ENCODE measurements at places on chromosomes 7 and 10.

GRCh38 chr7:83148776-83149175 is 13.9 kb downstream of the PCLO start:
- no peak for DNase-seq

GRCh38 chr10:8338177-8338766 is 283.8 kb downstream of the GATA3 start:
- DNase-seq: no peak

DNA sequence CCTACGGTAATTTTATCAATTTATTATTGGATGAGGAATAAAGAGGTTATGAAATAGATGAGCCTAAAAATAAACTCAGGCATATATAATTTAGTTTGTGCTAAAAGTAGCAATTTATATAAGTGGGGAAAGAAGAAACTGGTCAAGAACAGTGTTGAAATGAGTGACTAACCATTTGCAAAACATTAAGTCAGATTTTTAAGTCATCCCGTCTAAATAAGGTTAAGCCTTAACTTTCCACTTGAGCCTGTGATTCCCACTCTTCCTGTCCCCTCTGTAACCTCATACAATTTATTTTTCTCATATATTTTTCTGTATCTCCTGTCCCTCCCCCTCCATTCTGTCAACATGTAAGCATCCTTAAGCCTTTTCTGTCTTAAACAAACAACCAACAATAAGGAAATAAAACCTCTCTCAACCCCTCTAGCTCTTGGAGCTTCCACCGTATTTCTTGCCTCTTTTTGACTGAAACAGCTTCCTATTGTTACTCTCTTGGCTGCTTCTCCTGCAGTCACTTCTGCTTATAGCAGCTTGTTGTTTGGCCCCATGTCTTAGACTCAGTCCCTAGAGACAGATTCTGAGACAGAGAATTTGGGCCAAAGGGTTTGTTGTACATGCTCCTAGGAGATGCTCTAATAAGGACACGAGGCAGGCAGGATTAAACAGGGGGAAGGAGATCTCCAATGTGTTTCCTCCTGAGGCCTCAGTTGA is 109.7 kb downstream of the GNAI1 start:
- no peak for DNase-seq

DNA sequence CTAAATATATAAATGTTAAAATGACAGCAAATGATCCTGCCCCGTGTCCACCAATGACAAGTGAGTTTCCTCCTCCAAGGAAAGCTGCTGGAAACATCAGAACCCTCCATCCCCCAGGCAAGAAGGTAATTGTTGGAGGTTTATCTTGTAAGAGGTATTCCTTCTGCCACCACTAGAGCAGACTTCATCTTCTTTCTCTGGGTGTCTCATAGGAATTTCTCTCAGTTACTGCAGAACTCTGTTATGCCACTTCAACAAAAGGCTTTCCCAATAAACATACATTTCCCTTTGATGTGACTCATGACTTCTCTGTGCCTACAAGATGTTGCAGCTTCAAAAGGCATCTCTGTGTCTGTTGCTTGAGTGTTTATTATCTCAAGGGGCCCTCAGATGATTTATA is 279.1 kb downstream of the BMPER start:
- DNase-seq: no peak

- no peak for DNase-seq
Observed at GRCh38 chr7:42693722-42694121, 218.1 kb downstream of the C7orf25 start.

DNA sequence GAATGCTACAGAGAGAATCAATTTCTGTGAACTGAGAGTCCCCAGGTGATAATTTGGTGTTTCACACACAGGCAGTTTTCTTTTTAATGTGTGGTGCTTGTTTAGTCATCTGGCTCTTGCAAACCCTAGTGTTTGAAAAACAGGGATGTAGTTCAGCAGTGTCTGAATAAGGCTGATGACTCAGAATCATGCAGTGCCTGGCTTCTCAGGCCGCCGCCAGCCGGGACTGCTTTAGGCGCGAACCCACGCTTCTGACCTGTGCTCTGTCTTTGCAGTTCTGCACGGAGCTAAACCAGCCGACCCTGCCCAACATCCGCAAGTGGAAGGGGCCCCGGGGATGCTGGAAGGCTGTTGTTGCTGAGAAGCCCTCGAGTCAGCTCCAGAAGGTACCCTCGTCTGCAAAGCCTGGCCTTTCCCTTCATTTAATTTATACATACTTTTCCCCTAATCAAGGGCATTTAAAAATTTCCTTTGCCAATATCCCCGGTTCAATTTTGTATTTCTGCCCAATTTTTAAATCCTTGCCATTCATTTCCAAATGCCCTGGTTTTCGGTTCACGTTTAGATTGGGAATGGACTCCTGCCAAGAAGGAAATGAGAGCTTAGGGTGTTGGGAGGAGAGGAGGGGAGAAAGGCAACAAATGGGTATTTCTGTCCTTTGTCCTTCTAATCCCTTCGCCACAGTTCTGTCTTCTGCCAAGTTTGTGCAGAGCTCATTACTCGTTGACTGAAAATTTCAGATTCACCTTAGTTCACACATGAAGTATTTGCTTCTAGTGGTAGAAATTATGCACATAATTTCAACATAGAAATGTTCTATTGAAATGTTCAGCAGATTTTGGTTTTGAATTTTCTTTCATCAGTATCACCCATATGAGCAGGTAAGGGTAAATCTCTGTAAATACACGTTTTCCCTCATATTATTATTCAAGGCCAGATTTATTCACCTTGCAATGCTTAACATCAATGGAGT is 108.5 kb upstream of the ANLN start:
- no peak for DNase-seq

DNA sequence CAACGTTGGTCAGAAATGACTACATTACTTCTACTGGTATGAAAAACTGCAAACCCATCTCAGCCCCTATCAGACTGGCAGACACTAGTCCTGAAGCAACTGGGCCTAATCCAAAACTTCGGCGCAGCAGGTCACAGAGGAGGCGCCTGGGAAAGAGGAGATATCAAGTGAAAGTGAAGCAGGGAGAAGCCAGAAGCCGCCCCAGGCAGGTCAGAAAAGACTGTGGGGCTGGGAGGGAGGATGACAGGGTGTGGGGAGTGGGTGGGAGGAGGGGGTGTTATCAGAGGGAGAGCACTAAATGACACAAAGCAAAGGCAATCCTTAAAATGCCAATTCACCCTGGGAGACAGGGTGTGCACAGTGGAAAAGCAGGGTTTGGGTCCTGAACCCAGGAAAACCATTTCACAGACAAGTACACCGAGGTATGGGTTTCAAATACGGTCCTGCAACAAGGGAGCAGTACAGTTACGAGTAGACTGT is 731 bp downstream of the CHCHD3 start:
- DNase-seq: no peak

DNA sequence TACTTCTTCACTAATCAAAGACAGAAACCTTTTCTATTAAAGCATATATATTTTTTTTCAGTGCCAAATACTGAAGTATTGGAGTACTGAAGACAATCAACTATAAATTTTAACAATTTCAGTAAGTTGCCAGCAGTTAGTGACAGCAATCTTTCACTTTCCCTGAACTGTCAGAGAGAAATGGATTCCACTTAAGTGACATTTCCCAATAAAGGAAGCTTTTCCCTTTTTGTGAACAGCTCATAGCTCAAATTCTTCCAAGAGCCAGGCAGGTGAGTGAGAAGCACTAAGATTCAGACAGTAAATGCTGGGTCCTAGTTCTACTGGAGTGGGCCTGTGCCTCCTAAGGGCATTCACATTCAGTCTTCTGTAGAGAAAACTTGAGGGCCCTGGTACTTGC is 142.0 kb downstream of the SRPK2 start:
- DNase-seq: no peak

DNA sequence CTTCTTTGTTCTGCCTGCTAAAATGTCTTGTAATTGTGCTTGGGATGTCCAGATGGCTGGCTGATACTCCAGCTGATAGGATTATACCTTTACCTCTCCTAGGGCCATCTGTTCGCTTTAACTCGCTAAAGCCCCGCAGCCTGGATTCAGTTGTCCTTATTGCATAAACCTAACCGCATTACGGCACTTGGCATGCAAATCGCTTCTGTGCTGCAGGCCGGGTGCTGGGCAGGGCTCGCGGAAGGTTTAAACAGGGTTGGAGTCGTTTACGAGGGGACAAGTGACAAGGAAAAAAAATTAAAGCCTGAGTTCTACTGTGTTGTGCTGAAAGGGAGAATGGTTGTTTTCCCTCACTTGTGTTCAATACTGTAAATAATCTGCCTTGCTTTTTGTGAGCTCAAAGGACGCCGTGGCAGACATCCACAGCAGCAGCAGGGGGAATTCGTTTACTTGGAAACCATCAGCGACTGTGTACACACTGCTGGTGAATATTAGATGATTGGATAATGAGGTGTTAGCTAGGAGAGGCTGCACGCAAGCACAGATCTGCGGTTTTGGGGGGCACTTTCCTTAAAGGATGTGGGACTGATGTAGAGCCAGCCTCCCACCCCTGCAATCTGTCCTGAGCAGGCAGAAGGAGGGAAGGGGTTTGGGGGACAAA is 93.0 kb downstream of the EBF3 start:
- DNase-seq: no peak

GRCh38 chr7:45069444-45070253 is 19.1 kb downstream of the NACAD start:
- no peak for DNase-seq

GRCh38 chr10:93478873-93479272 is 3.3 kb downstream of the MYOF start:
- DNase-seq: no peak

DNA sequence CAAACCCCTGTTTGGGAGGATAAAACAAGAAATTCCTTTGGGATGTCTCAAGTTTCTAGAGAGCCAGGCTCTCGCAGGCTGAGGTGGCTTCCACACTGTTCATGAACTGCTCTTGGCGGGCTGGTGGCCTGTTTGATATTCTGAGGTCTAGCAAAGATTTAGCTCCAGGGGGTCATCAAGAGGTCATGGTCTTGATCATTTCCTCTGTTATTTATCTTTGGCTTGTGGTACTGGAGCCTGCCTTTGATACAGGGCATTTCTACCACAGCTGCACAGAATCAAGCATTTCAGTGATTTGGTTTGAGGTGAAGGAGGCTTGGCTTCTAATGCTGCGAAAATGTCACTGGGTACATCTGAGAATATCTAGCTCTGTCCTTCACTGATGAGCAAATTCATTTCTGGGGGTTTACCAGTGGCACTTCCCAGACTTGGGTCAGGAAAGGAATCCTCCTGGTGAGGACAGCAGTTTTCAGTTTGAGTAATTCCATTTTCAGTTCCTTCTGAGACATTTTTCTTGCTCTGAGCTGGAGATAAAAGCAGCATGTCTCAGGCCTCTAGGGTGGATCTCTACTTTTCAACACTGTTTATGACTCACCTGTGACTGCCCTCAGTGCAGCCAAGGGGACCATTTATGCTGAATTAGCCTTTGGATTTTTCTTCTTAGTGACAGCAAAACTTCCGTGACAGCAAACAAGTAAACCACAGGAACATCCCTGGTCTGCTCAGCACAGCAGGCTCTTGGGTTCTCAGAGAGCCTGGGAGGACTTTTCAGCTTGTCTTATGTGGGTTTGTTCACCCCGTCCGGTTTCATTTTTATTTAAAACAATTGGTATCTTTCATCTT is 312.0 kb downstream of the RNLS start:
- no peak for DNase-seq

GRCh38 chr7:29444267-29444666 is 119.4 kb upstream of the PRR15 start:
- no peak for DNase-seq

DNA sequence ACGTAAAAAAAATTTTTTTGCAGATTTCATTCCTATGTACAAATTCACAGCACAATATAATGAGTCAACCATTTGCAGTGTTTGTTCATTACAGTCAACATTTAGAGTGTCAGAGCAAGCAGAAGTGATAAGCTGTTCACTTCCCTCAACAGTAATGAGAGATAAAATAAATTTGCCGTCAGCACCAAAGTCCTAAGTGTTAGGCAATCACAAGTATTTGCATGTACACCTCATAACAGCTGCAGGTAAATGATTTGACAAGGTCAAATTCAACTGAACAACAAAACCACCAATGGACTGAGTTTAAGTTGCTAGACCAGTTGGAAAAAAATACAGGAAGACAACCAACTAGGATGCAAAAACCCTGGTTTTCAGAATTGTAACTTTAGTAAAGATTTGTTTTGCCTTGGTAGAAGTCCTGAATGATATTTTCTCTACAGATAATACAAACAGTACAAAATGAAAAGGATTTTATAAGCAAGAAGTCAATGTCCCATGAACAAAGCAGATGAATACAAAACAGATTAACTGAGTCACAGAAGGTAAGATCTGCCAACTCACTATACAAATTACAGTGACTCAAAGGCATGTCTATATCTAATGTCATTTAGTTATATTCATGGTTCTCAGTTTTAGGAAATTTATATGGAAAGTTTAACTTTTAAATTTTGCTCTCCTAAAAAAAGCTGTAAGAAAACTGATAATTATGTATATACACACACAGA is 10.4 kb downstream of the RAPGEF5 start:
- no peak for DNase-seq

DNA sequence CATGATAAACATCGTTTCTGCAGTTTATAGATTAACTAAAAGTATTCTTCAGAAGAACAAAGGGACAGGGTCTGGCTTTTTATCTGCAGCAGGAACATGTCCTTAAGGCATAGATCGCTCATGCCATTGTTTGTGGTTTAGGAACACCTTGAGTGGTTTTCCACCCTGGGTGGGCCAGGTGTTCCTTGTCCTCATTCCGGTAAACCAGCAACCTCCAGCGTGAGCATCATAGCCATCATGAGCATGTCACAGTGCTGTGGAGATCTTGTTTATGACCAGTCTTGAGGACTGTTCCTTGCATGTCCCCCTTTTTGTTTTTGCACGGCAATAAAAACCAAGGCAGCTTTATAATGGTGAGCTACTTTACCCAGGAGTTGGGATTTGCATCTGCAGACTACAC is 33.9 kb downstream of the STOX1 start:
- no peak for DNase-seq

DNA sequence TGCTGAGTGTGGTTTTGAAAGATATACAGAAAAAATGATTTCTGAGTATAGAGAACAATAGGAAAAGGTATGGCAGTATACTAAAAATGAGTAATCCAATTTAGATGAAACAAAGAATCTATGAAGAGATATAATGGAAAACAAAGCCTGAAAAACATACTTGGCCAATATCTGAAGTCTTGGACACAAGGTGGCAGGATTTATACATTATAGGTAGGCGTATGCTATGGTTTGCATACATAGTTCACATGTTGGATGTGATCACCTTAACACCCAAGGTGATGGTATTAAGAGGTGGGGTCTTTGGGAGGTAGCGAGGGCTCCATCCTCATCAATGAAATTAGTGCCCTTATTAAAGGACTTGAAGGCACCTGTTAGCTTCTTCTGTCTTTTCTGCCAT is 34.5 kb upstream of the BPGM start:
- DNase-seq: no peak

DNA sequence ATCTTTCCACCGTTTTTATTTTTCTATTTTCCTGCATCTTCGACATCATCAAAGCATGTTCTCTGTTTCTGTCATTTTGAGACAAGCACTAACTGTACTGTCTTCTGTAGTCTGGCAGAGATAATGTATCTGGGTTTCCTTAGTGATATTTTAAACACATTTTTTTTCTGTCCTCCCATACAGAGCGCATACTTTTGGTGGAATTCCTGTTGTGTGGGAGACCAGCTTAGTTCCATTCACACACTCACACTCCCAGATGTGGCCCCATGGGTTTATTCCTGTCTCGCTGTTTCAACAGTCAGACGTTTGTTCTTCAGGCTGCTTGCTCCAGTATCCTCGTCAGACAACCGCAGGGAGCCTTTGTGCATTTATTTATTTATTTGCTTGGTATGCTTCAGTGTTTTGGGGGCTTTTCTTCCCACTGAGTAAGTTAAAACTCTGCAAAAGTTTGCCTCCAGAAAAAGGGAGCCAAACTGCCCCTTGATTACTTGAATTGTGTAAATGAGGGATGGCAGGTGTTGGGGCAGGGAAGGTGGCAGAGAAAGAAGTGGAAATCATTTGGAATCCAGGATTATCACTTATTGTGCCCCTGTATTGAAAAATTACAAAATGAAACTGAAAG is 456.8 kb upstream of the KLF6 start:
- DNase-seq: no peak

Measured in stimulated activated CD8-positive, alpha-beta memory T cell treated with anti-CD3 and anti-CD28 coated beads, Interleukin-2, amount 100 ng/mL, for 1 hour (primary cell).